ENCODE measurements at places on chromosomes 3 and 15.

- DNase-seq, result peak; percentile 5
These were observed 154.7 kb upstream of the GOLIM4 start for GRCh38 chr3:168250415-168250861.

DNA sequence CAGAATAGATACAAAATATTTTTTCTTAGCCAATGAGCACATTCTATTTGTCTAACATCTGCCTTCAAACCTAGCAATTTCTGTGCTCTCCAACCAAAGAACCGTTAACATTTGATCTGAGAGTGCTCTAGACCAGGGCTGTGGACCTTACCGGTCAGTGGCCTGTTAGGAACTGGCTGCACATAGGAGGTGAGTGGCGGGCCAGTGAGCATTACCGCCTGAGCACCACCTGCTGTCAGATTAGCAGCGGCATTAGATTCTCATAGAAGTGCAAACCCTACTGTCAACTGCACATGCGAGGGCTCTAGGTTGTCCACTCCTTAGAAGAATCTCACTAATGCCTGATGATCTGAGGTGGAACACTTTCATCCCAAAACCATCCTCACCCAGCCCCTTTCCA lies 131.7 kb downstream of the CADM2 start:
- no peak for DNase-seq

GRCh38 chr3:144957398-144958101 lies 985.9 kb downstream of the DIPK2A start:
- no peak for DNase-seq

GRCh38 chr3:67447393-67447792 lies 207.0 kb downstream of the SUCLG2 start:
- no peak for DNase-seq

DNA sequence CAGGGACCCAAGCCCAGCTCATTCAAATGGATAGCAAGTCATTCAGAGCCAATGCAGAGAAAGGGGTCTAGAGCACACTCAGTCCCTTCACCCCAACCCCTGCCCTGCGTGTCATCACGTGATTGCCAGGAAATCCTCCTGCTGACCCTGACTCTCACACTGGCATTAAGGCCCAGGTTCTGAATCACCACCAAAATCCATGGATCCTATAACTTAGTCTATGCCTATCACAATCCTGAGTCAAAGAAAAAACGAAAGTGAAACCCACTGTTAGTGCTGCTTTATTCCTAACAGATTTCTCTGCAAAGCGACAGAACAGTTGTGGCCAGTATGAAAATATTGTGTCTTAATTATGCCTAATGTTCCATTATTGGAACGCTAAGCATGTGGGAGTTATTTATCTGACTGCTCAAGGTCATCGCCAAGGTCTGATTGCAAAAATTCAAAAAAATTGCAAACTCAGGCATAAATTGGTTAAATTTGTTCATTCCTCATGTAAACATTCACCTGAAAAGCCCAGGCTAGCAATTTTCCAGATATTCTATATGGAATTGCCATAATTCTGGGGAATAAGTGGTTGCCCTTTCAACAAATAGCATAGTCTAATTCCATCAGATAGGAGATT lies 108.7 kb upstream of the EIF1B start:
- no peak for DNase-seq

- DNase-seq, result no peak
These were observed 18.3 kb downstream of the GREM1 start for GRCh38 chr15:32735989-32736700.
